ENCODE measurements at places on chromosomes 11 and 22. TPM values are rescaled to one million over a fixed set of nuclear protein-coding genes. Genes with fewer than 3 reads are reported as not detected.

- DNase-seq: no peak
- H3K27me3 ChIP-seq: no peaks in the 10 kb centered on the region
- no peak overlapping the region for H3K27ac ChIP-seq
- no peak overlapping the region for H3K4me3 ChIP-seq
- H3K4me1 ChIP-seq: peaks cover 2% of the 10 kb centered on the region
These were observed 9.3 kb downstream of the SMTN start for GRCh38 chr22:31090217-31091085.

Gene LMNTD2
- total RNA-seq: 8.1 TPM

Gene VWCE
- 0.44 TPM for total RNA-seq

Gene NPTXR
- 9.0 TPM for total RNA-seq

Gene ZNF143
- total RNA-seq: 50.5 TPM

Gene NRXN2
- 0.30 TPM for total RNA-seq

GRCh38 chr11:109016724-109017123, 351.9 kb downstream of the DDX10 start:
- H3K27ac ChIP-seq: no peak overlapping the region
- H3K4me3 ChIP-seq: no peak overlapping the region
- no peaks in the 10 kb centered on the region for H3K4me1 ChIP-seq
- H3K27me3 ChIP-seq: no peaks in the 10 kb centered on the region

Gene PTPRCAP
- total RNA-seq: 228 TPM

- no peak overlapping the region for H3K27ac ChIP-seq
- DNase-seq: no peak
- H3K4me3 ChIP-seq: no peak overlapping the region
- no peaks in the 10 kb centered on the region for H3K36me3 ChIP-seq
- H3K4me1 ChIP-seq: no peaks in the 10 kb centered on the region
These were observed 45.6 kb upstream of the PLET1 start for GRCh38 chr11:112306230-112306629.

DNA sequence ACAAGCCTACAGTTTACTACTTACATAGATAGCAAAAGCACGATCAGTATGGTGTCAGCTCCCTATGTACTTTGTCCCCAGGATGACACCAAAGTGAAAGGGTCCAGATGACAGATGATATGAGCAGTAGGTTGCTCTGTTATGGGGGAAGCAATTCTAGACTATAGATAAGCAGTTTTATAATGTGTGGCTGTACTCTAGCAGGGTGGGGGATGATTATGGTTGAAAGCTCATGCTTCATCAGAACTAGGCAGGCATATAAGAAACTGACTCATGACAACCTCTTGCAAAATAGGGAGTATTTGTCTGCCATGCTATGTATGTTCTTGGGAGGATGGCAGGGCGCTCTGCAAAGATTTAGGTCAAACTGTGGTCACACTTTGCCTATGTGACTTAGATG, 158.2 kb upstream of the ZBED5 start:
- no peaks in the 10 kb centered on the region for H3K27me3 ChIP-seq
- H3K36me3 ChIP-seq: no peaks in the 10 kb centered on the region
- no peak for DNase-seq
- H3K4me3 ChIP-seq: no peak overlapping the region
- H3K27ac ChIP-seq: no peak overlapping the region
- H3K4me1 ChIP-seq: no peaks in the 10 kb centered on the region

DNA sequence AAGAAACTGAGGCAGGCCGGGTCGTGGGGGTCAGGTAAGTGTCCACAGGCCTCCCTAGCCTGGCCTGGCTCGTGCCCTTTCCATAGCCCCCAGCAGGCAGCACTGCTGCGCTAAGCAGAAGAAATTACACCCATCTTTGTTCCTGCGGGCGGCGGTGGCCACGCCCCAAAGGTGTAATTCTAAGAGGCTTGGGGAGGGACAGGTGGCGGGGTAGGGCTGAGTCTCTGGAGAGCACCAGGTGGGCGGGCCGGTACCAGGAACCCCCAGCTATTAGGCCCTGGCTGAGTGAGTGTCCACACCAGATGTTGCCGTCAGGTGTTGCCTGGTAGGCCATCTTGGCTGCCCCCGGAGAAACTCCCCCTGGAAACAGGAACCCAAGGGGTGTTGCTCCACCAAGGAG, 12.3 kb upstream of the ARAP1 start:
- no peak for DNase-seq
- no peak overlapping the region for H3K4me3 ChIP-seq
- no peaks in the 10 kb centered on the region for H3K36me3 ChIP-seq

- H3K36me3 ChIP-seq: no peaks in the 10 kb centered on the region
- H3K27me3 ChIP-seq: no peaks in the 10 kb centered on the region
- H3K4me1 ChIP-seq: no peaks in the 10 kb centered on the region
- no peak overlapping the region for H3K4me3 ChIP-seq
These were observed 5.6 kb downstream of the SLC36A4 start for GRCh38 chr11:93192163-93192562.

DNA sequence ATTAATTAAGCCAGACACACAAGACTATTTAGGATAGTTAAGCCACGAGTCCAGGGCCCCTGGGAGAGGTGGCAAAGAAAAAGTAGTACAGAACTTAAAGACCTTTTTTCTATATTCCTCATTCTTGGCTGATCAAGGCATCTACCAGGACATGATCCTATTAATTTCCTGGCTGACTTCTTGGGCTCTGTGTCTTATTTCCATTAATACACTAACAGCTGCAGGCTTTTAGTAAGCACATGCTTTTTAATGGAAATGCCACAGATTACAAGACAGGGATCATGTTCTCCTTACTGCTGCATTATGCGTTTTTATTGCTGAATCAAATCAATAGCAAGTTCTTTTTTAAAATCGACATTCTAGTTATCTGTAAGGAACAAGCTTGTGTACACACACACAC, 35.2 kb downstream of the BTG4 start:
- DNase-seq: no peak
- H3K36me3 ChIP-seq: no peaks in the 10 kb centered on the region
- H3K4me3 ChIP-seq: no peak overlapping the region
- no peaks in the 10 kb centered on the region for H3K27me3 ChIP-seq
- H3K4me1 ChIP-seq: no peaks in the 10 kb centered on the region
